IPS-NIHi11 (cell line): ENCODE measurements at places on chromosomes 5 and 9.

- DNase-seq, result no peak
Measured at GRCh38 chr5:26390608-26391007, 647.8 kb downstream of the CDH9 start.

GRCh38 chr5:7682379-7682778 lies 168.6 kb downstream of the CFAP90 start:
- DNase-seq, result no peak

GRCh38 chr9:90904706-90905478 lies 103.3 kb downstream of the SYK start:
- DNase-seq, result no peak

GRCh38 chr9:32776201-32776600 lies 7.1 kb upstream of the TMEM215 start:
- DNase-seq, result no peak

GRCh38 chr5:149452665-149453617 lies 73.8 kb upstream of the IL17B start:
- peak; percentile 80 for DNase-seq

DNA sequence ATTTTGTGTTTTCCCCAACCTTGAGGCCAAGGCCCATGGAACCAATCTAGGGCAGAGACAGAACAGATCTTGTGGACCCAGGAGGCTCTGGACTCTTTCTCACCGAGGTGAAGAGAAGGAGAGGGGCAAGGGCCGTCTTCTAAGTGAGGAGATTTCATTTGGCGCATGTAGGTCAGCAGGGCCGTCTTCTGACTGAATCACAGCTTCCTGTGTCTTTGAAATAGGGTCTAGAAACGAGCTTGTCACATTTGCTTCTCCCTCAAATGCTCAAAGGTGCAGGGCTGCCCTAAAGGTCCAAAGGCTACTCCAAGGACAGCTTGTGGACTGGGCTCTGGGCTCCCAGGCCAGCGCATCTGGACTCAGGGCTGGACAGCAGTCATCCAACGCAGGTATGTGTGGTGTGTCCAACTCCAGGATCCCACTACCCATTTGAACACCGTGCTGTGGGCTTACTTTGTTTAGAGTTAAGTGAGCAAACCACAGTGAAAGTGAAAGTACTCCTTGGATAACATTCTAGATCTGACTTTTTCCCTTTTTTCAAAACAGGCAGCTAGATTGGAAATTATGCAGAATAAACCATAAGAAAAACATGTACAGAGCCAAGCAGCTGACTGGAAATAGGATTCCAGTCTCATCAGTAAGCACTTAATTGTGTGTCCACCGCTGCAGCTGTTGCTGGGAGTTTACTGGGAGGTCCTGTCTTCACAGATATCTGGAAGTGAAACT lies 357.0 kb downstream of the GADD45G start:
- no peak for DNase-seq

- DNase-seq, result peak; percentile 33
Measured at GRCh38 chr5:44809215-44809955, 638 bp downstream of the MRPS30 start.

DNA sequence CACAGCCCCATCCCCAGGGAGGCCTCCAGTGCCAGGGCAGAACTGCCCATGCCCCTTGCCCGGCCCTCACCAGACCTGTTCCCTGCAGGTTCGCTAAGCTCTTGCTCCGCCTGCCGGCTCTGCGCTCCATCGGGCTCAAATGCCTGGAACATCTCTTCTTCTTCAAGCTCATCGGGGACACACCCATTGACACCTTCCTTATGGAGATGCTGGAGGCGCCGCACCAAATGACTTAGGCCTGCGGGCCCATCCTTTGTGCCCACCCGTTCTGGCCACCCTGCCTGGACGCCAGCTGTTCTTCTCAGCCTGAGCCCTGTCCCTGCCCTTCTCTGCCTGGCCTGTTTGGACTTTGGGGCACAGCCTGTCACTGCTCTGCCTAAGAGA lies 110.1 kb downstream of the RXRA start:
- no peak for DNase-seq

GRCh38 chr9:5671711-5672353 lies 42.9 kb downstream of the RIC1 start:
- no peak for DNase-seq

GRCh38 chr5:88889189-88890069 lies 6.4 kb upstream of the MEF2C start:
- peak; percentile 52 for DNase-seq

DNA sequence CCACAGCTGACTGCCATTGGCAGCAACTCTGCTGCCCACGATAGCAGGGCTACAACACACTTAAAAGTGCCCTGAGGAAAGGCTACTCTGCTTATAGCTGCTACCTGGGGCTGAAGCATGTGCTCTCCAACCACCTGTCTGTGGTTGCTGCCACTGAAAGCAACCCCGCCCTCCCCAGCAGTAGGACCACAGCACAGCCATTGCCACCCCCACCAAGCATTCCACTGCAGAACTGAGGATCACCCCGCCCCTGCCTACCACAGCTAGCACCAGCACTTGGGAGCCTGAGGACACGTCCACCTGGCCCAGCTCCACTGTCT lies 85.8 kb downstream of the LPAR1 start:
- DNase-seq, result no peak

DNA sequence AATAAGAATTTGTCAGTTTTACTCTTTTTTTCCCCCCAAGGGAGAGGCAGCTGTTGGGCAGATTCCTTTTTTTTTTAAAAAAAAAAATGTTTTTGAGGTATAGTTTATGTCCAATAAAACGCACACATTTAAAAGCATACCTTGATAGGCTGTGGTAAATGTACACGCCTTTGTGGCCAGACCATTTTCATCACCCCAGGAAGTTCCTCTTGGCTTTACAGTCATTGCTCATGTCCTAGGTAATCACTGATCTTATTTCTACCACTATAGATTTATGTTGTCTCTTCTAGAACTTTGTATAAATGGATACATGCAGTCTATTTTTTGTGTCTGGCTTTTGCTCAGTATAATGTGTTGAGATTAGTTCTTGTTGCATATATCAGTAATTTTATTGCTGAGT lies 9.8 kb downstream of the SUB1 start:
- DNase-seq, result no peak

DNA sequence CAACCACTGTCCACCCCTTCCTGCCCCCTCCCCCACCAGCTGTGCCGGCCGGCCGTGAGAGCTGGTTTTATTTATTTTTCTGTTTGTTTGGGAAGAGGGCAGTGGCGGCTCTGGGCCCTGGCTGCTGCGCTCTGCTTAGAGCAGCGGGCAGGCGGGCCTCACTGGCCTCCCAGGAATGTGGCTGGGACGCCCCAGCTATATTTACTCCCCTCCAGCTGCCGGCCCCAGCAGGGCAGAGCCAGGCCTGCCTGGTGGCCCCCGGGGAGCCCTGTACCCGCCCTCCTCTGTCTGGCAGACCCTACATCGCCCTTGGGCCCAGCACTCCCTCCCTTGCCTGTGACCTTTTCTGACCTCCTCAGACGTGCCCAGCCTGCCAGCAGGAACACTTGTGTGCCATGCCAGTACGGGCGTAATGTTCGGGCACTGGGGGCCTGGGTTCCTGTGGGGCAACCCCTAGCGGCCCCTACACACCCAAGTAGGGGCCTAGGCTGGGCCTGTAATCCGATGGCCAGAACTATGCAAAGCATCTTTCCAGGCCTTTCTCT lies 7.7 kb downstream of the CXXC5 start:
- DNase-seq, result no peak

- DNase-seq, result no peak
Measured at GRCh38 chr5:32810804-32811203, 99.7 kb downstream of the NPR3 start.

- peak; percentile 23 for DNase-seq
Measured at GRCh38 chr9:105401651-105402050, 46.2 kb upstream of the FSD1L start.

DNA sequence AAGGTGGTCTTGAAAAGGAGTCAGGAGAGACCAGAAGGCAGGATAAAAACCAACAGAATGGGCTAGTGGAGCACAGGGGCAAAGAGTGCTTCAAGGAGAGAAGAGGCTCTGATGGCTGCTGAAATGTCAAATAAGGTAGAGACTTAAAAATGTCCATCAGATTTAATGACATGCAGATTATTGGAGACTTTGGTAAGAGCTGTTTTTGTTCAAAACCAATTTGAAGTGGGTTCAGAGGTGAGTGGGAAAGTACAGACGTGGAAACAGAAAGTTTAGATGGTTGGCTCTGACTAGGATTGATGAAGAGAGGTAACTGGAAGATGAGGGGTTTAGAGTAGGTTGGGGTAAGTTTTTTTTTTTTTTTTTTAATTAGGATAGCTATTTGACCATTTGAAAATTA lies 14.1 kb downstream of the SLC25A46 start:
- no peak for DNase-seq

DNA sequence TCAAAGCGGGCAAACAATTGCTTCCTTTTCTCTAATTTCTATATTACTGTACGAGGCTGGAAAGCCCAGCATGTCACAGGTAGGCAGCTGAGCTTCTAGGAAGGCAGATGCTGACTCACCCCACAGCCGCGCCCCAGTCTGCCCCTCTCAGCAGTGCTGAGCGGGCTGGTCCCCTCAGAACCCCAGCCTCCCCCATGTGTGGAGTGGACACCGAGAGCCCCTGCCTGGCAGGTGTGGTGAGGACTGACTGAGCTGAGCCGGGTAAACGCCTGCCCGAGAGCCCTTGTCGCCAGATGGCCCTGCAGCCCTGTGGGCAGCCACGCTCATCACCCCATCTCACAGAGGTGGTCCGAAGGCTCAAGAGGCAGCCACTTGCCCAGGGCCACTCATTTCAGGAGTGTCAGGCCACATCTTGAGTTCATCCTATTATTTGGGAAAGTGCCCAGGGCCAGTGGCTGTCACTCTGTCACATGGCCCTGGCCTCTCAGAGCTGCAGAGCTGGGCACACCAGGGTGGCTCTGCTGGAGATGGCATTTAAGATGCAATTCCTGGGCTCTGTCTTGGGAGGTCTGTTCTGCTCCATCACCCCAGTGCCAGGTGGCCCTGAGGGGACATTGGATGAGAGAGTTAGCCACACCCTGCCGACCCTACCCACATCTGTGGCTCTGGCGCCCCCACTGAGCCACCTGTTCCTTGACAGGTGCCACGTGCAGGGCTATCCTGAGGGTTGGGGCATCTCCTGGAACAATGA lies 12.4 kb downstream of the CARD19 start:
- peak; percentile 5 for DNase-seq

- DNase-seq, result no peak
Measured at GRCh38 chr9:96605328-96605727, 14.3 kb downstream of the CDC14B start.
